ENCODE measurements at places on chromosomes 4 and X. TPM values are rescaled to one million over a fixed set of nuclear protein-coding genes. Genes with fewer than 3 reads are reported as not detected.

The TLR10 gene
- polyA plus RNA-seq = 0.12 TPM

The GYPA gene
- not detected for polyA plus RNA-seq

The GLUD2 gene
- polyA plus RNA-seq = 0.06 TPM

The DDX53 gene
- not detected for polyA plus RNA-seq

The IL2 gene
- not detected for polyA plus RNA-seq

The AFP gene
- 0.05 TPM for polyA plus RNA-seq

The FAM47B gene
- not detected for polyA plus RNA-seq

The NALF2 gene
- polyA plus RNA-seq = 0.14 TPM

The STATH gene
- not detected for polyA plus RNA-seq

The KCNE5 gene
- polyA plus RNA-seq = 0.06 TPM

The HS6ST2 gene
- polyA plus RNA-seq = 2.8 TPM

The RAB39B gene
- polyA plus RNA-seq = 0.09 TPM

The MAGEA9B gene
- polyA plus RNA-seq = not detected

The LSM6 gene
- 35.4 TPM for polyA plus RNA-seq

The ZNF674 gene
- polyA plus RNA-seq = 0.62 TPM

All from esophagus (tissue), 2 donors.